HFFc6 (cell line): ENCODE measurements at places on chromosomes 7 and 10. TPM values are rescaled to one million over a fixed set of nuclear protein-coding genes. Genes with fewer than 3 reads are reported as not detected.

GRCh38 chr7:87152112-87152896 is at the start of gene DMTF1:
TSS of gene DMTF1 (plus strand) at chr7:87152453. CDS start at chr7:87164942, 12,489 bp downstream.
- peak; percentile 96 for DNase-seq

DNA sequence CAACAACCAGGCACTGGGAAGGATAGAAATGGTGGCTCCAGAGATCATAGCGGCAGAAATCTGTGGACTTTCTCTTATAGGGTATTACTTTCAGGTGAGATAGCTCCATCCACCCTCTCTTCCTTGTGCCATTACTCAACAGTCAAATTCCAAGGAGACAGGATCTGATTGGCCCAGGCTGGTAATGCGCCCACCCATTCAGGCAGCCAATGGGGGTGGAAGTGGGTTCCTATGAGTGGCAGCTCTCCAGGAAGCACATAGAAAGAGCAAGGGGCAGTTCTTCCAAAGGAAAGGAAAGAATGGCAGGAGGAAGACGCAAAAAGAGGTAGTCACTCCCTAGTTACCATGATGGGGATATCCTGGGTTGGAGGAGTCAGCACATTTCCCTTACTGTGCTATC is 94.4 kb downstream of the STRA8 start:
- no peak for DNase-seq

Gene PBLD
- total RNA-seq: 9.9 to 12.3 TPM (median 11.3 TPM) in 3 replicates

- DNase-seq: no peak
Measured at GRCh38 chr10:18278181-18278580, 138.0 kb downstream of the CACNB2 start.

Gene FAM237B
- total RNA-seq: not detected in 3 replicates

GRCh38 chr10:131427281-131427680 is 115.8 kb upstream of the TCERG1L start:
- DNase-seq: no peak

- DNase-seq: no peak
Measured at GRCh38 chr7:24702755-24703154, 54.5 kb downstream of the GSDME start.

DNA sequence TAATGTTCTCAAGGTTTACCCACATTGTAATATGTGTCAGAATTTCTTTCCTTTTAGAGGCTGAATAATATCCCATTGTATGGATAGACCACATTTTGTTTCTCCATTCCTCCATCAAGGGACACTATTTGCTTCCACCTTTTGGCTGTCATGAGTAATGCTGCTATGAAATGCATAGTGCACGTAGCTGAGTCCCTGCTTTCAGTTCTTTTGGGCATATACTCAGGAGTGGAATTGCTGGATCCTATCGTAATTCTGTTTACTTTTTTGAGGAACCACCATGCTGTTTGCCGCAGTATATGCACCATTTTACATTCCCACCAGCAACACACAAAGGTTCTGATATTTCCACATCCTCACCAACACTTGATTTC is 60.0 kb downstream of the PRF1 start:
- DNase-seq: no peak

DNA sequence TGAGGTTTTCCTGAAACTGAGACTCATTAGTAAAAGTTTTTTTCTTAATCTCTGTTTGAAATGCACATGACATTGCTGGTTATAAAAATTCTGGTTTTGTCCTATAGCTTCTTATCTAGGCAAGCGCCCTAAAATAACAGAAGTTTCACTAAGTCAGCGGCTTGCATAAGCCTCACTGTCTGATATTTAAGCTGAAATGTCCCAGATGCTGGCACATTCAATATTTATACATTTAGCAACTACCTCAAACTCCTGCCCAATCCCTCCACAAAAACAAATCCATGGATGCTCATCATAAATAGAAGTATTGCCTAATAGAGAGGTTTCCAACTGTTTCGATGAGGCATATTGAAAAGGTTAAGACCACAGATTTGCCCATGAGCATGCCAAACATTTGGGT is 83.1 kb upstream of the EGR2 start:
- no peak for DNase-seq

Gene TAF3
- total RNA-seq: 7.4 to 10.3 TPM (median 9.1 TPM) in 3 replicates

Gene PCDH15
- not detected in 3 replicates for total RNA-seq

- DNase-seq: no peak
Measured at GRCh38 chr7:123649964-123650363, 5.7 kb upstream of the LMOD2 start.

Gene PNLIPRP2
- total RNA-seq: not detected in 3 replicates

GRCh38 chr10:68163735-68164134 is 54.4 kb downstream of the MYPN start:
- DNase-seq: no peak

Gene INTS15
- total RNA-seq: 14.9 and 16.4 TPM in 2 replicates

GRCh38 chr10:35412003-35412723 is 75.9 kb downstream of the CCNY start:
- DNase-seq: no peak

DNA sequence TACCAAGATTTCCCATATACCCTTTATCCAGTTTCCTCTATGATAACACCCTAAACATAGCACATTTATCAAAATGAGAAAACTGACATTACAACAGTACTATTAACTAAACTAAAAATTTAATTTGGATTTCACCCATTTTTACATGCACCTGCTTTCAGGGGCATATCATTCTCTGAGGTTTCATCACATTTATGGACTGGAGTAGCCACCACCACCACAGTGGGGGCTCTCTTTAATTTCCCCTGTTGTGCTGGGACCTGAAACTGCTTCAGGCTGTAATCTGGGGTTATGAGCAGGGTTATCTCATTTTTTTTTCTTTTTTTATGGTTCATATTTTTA is 637.9 kb upstream of the DPP6 start:
- DNase-seq: no peak

DNA sequence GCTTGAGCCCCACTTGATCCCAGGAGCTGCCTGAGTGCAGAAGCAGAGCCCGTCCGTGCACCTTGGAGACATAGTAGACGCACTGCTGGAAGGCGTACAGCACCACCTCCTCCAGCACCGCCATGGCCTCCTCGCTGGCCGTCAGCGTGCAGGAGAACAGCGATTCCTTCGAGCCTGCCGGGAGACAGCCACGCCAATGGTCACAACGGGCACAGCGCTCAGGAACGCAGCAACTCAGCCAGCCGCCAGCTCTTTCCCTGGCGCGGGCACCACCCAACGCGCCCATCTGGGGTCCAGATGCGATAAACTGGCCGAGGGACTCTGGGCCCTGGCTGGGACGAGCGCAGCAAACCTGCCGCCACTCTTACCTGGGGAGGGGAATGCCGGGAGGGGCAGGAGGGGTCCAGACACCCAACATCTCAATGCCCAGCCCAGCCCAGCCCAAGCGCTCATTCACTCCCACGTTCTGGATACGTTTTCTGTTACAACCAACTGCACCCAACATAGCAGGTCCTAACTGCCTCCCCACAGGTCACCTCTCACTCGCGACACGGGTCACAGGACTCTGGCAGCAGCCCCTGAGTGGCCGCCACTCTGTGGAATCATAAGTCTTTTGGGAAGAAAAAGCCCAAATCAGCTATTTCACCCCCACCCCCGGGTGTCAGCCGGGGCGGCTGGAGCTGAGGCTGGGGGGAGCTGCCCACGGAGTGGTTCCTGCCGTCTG is 41.9 kb downstream of the AP5Z1 start:
- DNase-seq: no peak

Gene EZH2
- 8.3 to 20.4 TPM (median 15.3 TPM) in 3 replicates for total RNA-seq

DNA sequence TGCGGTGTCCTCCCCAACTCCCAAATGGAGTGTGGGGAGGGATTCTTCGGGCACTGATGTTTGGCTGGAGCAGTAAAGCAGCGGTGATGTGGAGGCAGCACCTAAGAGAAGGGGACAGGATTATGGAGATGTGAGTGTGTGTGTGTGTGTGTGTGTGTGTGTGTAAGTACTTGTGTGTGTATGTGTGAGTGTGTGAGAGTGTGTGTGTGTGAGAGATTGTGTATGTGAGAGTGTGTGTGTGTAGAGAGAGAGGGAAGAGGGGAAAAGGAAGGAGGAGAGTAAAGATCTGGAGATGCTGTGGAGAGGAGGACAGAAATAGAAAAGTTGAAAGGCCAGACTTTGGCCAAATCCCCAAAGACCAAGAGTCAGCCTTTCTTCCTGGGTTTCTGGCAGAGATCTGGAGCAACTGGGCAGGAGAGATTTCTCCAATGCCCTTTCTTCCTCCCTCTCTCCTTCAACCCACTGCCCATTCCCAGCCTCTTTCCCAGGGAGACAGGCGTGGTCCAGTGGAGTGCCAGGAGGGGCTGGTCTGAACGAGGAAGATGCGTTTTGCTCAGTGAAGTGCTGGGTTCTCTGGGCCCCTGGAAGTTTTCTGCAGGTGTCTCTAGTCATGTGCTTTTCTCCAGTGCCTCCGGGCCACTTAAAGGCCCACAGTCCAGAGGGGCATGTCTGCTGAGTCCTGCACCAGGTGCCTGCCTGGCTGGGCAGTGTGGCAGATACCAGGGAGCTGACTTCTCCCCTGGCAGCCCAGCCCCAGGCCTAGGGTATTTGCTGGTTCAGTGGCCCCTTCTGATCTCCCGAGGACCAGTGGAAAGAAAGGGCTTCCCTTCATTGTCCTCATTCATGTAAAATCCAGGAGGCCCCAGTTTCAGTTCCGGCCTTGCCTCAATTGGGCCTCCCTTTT is 60.5 kb downstream of the HK1 start:
- no peak for DNase-seq

- no peak for DNase-seq
Measured at GRCh38 chr10:11080564-11080984, 62.9 kb downstream of the CELF2 start.

Gene IRF5
- total RNA-seq: not detected in 3 replicates

Gene ZNF853
- 0.07 TPM in 1 of 3 replicates, not detected in the others for total RNA-seq

Gene PRXL2A
- 0.26 TPM in 1 of 2 replicates, not detected in the other for total RNA-seq

Gene ASZ1
- total RNA-seq: not detected in 3 replicates

DNA sequence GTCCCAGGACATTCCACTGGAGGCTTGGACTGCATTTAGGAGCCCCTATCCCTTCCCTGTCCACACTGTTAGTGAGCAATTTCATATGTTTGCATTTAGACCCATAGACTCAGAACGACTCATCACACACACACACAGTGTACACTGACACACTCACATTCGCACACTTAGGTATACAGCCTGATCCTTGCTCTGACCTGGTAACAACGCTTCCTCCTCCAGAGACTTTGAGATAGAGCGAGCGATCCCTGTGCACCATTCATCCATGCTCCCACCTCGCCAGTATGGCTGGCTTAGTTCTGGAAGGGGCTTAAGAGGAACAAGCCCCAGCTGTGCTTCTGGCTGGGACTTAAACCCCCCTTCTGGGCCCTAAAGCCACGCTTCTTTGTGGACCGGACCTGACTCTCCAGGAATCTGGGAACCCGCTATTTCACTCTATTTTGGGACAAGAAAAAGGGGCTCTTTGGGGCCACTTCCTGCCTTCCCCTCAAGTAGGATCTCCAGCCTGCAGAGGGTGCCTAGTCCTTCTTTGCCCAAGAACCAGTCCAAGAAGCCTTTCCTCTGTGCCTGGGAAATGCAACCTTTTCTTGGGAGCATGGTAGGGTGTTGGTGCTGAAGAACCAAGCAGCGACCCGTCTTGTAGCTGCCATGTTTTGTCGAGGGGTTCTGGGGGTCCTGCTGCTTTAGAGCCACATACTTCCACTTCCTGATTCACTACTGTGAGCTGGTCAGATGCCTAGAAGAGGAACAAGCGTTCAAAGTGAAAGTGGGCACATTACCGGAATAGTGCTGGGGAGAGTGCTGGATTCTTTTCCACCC is 1.1 kb upstream of the HOXA13 start:
- DNase-seq: no peak

DNA sequence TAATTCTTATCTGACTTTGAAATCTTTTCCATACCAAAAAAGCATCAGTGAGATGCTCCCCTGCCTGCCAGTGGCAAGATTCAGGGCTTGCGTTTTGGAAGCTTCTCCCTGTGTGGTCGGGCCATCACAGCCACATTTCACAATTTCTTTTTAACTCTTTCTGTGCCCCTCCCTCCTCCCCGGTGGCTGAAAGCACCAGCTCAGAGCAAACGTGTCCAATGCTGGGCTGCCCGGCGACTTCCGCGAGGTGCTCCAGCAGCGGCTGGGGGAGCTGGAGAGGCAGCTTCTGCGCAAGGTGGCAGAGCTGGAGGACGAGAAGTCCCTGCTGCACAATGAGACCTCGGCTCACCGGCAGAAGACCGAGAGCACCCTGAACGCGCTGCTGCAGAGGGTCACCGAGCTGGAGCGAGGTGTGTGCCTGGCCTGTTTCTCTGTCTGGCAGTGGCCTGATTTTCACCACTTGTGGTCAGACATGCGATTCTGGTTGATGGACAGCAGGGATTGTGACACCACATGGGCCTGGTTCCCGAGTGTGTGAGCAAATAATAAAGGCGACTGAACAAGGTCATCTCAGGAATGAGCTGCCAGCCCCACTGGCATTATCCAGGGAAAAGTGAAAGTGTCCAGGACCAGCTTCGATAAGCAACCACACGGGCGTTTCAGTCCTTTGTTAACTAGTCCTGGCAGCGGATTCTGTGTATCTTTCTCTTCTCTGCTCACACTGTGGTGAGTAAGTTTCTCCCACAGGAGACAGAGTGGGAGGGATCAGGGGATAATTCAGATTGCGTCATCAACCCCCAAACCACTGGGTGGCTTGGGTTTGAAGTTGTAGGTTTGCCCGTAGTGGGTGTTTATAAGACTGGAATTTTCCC is 2.6 kb downstream of the NPTX2 start:
- no peak for DNase-seq

GRCh38 chr10:22365233-22365632 is 19.9 kb downstream of the SPAG6 start:
- DNase-seq: no peak

Gene MYPN
- 69.0 to 78.7 TPM (median 78.2 TPM) in 3 replicates for total RNA-seq

GRCh38 chr7:114107522-114107921 is 188.7 kb upstream of the PPP1R3A start:
- DNase-seq: no peak

Gene ELMO1
- total RNA-seq: not detected in 3 replicates

- DNase-seq: no peak
Measured at GRCh38 chr10:60086862-60087261, 180.5 kb upstream of the CCDC6 start.

- peak; percentile 51 for DNase-seq
Measured at GRCh38 chr10:79155301-79156081, 86.7 kb downstream of the ZMIZ1 start.

DNA sequence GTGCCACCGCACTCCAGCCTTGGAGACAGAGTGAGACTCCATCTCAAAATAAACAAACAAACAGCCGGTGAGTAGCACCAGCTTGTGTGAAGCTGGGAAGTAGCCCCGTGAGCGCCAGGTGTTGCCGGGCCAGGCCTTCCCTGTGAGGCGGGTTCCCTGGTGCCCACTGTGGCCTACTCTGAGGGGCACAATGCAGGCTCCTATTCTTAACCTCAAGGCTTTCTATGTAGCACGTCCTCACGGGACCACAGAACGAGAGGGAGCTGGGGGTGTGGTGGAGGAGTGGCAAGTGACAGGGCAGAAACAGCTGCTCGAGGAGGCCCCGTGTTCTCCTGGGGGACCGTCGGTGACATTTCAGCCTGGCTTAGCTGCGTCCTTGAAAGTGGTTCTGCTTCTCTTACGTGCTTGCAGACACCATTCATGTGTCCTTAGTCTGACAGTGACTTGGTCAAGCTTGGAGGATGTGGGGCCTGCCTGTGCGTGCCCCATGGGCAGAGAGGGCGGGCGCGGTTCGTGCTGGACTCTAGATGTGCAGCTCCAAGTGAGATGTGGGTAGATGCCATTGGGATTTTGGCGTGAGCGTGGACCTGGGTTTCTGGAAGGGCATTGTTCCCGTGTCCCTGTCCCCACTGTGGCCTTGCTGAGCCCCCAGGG is 116.6 kb downstream of the NKX6-2 start:
- DNase-seq: no peak
